ENCODE measurements at places on chromosomes 4 and X.

DNA sequence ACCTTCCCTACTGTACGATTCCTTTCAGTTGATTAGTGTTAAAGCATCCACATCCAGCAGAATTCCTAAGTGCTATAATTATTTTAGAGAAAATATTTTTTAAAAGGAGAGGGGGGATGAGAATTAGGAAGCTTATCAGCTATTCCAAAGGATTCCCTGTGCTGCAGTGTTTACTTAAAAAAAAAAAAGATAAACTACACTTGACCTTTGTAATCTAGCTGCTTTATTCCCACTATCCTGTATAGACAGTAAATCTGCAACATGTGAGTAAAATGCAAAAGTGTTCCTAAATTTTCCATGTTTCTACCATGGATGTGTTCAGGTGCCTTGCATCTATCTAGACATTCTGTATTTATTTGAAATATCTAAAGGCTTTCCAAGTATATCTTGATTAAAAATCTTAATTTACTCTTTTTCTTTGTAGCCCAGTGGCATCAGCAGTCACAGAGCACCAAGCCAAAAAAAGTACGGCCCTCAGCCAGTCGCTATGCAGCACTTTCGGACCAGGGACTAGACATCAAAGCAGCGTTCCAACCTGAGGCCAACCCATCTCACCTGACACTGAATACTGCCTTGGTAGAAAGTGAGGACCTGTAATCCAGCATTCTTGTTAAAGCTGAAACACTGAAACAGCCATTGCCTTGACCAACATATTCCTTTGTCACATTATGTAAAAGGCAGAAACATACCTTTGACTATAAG is 84.1 kb downstream of the CBR4 start:
- DNase-seq = no peak

DNA sequence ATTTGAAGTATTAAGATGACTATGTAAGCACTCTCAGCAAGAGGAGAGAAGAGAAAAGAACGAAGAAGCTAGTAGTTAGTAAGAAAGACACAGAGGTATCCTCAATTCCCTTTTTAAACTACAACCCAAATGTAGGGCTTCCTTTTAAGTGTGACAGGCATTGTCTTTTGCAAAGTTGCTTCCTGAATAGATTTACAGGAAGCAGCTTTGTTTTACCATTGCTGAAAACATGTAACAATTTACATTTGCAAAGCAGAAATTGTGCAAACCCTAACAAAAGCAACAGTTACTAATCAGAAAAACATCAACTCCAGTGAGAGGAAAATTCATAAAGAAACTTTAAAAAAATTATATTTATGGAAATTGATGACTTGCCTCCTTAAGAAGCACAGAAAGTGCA is 96.4 kb downstream of the FAM13A start:
- DNase-seq = no peak

- no peak for DNase-seq
These were observed 82.2 kb downstream of the SLC9A7 start for GRCh38 chrX:46676399-46677356.

GRCh38 chr4:74968456-74969164 is 35.7 kb downstream of the PARM1 start:
- no peak for DNase-seq

DNA sequence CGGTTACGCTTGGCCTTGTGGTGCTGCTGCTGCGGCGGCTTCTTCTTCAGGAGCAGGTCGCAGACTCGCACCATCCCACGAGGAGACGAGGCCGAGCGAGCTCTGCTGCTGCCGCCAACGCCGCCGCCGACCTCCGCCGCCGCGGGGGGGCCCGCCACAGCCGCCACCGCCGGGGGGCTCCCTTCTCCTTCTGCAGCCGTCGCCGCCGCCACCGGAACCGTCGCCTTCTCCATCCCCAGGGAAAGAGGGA is 237 bp downstream of the ANKRD17 start:
- no peak for DNase-seq

GRCh38 chr4:103996637-103997036 is 276.9 kb upstream of the TACR3 start:
- peak; percentile 86 for DNase-seq

DNA sequence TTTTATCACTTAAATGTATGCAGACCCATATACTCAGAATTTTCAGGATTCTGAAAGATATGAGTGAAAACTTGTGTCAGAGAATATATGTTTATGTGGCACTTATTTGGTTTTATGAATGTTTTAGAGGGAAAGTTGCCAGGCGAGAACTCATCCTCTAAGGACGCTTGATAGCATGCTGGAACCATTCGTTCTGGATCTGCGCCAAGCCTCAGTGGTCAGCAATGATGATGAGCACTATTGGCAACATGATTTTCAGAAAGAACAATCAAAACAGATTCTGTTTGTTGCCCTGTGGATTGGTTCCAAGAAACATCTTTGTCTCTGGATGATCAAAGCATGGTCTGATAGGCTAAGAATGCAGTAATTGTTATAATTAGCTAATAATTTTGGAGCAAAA is 32.1 kb upstream of the RAPGEF2 start:
- peak; percentile 62 for DNase-seq

DNA sequence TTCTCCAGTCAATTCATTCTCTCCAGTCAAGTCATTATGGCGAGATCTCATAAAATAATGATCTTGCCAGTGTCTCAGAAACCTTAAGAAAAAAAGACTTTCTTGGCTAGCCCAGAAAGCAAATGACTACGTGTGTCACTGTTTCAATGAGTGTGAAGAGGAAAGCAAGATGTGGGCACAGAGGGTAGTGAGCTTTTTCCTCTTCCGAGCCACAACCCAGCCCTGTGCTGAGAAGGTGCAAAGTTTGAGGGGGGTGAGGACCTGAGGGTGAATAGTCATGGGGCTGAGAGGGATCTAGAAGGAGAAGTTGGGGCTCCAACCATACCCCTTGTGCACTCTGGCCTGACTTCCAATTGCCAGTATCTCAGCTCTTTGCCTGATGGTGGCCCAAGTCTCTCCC is 85.6 kb upstream of the EGFL6 start:
- no peak for DNase-seq

Measured in kidney tubule cell (primary cell).